SW 1271 (cell line): ENCODE measurements at places on chromosomes 12 and 14.

DNA sequence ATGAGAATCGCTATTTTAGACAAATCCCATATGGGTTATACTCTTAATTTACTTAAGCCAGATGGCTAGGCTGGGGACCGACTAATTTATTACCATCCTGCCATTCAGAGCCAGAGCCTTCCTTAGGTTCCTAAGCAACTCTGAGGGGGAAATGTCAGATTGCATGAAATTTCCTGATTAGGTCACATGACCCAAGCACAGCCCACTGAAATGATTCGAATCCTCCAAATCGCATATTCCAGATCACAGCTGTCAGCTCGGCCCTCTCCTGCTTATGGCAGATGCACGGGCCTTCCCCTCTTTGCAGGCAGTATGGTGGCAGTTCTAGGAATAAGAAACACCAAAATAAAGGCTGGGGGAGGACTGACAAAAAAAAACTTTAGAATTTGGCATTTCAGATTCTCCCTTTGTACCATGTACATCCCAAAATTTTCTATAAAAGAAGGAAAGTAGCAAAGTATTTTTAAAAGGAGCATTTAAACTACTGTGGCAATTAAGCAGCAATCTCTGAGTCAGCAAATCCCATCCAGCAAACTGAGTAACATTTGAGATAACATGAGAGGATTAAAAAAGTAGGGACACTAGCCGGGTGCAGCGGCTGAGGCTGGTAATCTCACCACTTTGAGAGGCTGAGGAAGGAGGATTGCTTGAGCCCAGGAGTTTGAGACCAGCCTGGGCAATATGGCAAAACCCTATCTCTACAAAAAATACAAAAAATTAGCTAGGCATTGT is 30.5 kb upstream of the NUDT4 start:
- no peak for DNase-seq

DNA sequence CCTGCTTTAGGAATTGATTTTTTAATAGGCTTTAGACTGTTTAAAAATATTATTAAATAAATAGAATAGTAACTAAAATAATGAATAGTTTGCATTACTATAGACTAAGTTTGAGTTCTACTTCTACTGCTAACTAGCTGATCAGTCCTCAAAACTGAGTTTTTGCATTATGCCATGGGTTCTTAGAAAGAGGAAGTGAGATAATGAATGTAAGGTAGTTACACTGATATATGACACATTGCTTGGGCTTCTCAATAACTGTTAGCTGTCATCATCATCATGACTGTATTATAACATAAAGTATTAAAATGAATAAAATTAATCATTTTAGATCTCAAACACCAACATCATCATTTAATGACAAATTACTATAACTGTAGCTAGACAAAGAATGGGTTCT is 949.7 kb downstream of the TRHDE start:
- DNase-seq = no peak

DNA sequence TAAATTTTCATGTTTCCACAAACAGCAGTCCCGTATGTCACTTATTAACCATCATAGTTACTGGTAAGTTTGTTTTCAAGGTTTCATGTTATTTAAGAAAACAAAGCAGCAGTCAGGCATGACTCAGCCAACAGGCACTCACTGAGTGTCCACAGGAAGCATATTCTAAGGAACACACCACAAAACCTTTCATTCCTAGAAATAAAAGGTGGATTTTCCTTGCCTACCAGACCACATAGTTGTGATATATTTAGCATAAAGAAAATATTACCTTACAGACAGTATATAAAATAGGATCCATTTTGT is 143.3 kb upstream of the AVPR1A start:
- peak; percentile 91 for DNase-seq

DNA sequence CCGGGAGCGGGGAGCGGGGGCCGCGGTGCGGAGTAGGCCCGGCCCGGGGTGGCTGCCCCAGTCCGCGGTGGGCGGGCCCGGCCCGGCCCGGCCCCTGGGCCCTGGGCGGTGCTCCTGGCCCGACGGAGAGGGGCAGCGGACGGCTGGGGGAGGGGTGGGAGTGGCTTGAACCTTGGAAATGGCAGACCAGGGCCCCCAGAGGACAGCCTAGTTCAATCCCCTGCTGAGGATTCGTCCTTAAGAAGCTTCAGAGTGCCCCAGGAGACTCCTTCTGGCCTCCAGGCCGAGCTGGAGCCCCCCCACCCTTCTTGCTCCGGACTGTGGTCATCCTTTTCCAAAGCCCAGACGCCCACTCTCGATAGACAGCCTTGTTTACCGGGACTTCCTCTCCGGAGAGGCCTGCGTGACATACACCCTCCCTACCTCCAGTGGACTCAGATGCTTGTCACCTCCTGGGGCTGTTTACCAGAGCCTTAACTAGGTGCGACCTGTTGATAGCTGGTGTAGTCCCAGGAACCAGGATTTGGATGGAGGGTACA is 458 bp downstream of the KHNYN start:
- DNase-seq = peak; percentile 41

DNA sequence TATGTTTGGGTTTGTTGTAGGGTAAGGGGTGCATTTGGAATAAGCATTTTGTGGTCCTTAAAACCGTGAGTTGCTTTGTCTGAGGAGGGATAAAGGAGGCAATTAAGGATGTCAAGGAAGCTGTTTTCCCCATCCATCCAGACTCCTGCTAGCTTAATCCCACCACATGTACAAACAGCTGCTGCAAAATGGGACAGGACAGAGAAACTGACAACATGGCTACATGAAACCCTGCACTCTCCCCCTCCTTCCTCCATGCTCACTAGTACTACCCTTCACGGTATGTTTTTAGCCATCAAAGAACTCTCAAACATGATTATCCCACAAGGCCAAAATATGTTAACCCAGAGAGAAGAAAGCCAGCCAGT is 20.6 kb downstream of the ST8SIA1 start:
- DNase-seq = no peak

DNA sequence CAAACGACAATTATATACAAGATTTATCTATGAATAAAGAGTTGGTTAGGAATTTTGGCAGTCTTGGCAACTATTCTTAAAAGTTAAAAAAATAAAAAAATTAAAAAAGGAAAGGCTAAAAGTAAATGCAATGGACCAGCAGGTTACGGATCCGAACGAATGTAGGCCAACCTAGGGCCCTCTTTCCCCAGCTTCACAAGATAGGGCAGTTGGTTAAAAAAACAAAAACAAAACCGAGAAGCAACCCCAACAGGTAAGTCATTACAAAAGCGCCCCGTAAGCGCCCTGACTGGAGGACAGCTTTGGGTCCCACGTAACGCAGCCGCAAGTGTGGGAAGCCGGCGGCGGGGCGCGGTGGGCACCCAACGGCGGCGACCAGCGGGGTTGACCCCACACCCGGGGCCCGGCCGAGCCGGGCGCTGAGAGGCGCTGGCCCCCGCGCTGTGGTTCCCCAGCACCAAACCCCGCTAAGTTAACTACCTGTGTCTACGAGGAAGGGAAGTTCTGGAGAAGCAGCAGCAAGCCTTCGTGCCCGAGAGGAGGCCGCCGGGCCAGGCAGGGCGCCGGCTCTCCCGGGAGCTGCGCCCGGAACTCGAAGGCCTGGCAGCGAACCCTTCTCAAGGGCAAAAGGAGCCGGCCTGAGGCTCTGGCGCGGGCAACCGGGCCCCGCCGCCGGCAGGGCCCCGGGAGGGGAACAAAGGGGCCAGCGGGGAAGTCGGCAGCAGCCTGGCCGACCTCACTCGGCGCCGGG is 882 bp downstream of the HECTD1 start:
- DNase-seq = no peak

DNA sequence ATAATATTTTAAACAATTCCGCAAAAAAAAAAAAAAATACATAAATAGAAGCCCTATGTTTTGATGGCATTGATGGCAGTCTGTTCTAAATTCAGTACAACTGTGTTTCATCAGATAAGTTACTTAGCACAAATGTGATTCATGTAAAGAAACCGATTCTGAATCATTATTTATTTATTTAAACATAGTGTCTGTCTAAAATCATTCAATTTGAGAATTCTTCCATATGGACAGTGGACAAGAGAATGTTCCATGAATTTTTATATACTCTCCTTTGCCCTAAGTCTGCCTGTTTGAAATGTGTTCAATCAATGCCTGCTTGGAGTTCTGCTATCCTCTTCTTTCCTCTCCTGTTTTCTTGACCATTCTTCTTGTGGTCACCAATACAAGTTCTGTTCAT is 126.5 kb downstream of the PDE3A start:
- no peak for DNase-seq

DNA sequence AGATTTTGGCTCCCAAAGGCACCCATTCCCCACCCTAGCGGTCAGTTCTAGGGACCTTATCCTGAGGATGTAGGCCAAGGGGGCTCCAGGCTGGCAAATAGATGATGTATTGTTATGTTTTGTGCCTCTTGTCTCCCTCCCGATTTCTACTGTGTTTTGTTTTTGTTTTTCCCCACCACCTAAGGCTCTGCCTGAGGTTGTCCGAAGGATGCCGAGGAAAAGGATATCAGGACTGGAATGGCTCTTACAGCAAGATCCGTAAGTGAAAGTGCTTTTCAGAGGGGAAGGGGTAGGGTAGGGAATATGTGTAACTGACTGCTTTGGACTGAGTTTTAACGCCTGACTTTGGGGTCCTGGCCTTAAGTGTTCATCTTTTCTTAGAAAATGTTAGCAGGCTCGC is 6.6 kb downstream of the FOXG1 start:
- no peak for DNase-seq

- no peak for DNase-seq
These were observed 825.2 kb downstream of the AACS start for GRCh38 chr12:125890366-125890905.

GRCh38 chr12:55925870-55926737 is 1.6 kb downstream of the PYM1 start:
- DNase-seq = no peak

GRCh38 chr14:35752380-35752779 is 56.7 kb downstream of the RALGAPA1 start:
- DNase-seq = no peak

GRCh38 chr14:40684328-40684727 is 922.3 kb upstream of the LRFN5 start:
- no peak for DNase-seq

GRCh38 chr14:23365732-23366425 is 907 bp upstream of the EFS start:
- no peak for DNase-seq
